ENCODE measurements at places on chromosomes 12 and 14.
A peak's percentile ranks its signal among the peaks of the same experiment; 100 is the strongest.

- DNase-seq = no peak
Measured at GRCh38 chr14:22419620-22420019, 169.4 kb downstream of the DAD1 start.

DNA sequence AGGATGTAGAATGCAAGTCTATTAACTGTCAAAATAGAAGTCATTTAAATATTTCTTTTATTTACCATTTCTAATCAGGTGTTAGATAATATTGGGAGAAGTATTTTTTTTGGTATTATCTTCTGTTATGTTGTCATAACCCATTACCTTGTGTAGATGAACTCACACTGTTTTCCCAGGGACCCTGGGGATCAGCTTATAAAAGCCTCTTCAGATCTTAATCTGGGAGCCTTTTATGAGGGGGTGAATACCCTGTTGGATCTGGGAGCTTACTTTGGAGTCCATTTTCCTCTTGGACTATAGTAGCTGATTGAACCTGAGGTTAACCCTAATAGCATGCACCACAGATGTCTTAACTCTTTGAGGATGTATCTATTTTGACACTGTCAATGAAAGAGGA is 176.3 kb upstream of the ATP2B1 start:
- no peak for DNase-seq

GRCh38 chr12:30973830-30974229 is 47.3 kb downstream of the TSPAN11 start:
- DNase-seq = no peak

- DNase-seq = no peak
Measured at GRCh38 chr14:72663076-72663487, 230.8 kb downstream of the DPF3 start.

GRCh38 chr12:95789126-95790032 is 1.2 kb downstream of the NTN4 start:
- no peak for DNase-seq

- peak; percentile 68 for DNase-seq
Measured at GRCh38 chr14:61512026-61512834, 183.1 kb upstream of the HIF1A start.

GRCh38 chr12:89709995-89710872 is 1.6 kb upstream of the ATP2B1 start:
- peak; percentile 81 for DNase-seq

- DNase-seq = no peak
Measured at GRCh38 chr14:58718226-58719205, 80.8 kb downstream of the DACT1 start.

GRCh38 chr12:2378835-2379330 is 326.1 kb downstream of the CACNA1C start:
- peak; percentile 15 for DNase-seq

DNA sequence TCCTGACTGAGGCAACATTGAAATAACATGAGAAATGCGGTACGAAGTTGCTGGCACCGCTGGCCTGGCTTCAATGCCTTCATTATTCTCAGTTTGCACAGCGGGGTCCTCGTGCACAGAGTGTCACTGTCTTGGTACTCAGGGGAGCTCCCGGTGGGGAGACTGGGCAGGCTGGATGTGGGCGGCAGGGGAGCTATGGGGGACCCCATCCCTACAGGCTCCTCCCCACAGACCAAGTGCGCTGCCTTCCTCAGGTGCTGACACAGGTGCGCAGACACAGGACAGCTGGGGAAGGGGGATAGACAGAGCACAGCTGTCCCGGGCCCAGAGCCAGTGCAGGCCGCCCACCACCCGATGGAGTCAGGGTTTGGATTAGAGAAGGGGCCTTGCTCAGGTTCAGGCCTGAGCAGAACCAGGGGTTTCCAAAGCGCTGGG is 270.1 kb downstream of the ADGRD1 start:
- DNase-seq = no peak

All from inflammatory macrophage treated with lipopolysaccharide for 4 hours (primary cell).